Stimulated activated CD4-positive, alpha-beta T cell treated with anti-CD3 and anti-CD28 coated beads, Interleukin-12 subunit alpha, Interleukin-12 subunit beta, amount 100 ng/mL, for 4 hours (primary cell): ENCODE measurements at places on chromosomes 13 and 19.

DNA sequence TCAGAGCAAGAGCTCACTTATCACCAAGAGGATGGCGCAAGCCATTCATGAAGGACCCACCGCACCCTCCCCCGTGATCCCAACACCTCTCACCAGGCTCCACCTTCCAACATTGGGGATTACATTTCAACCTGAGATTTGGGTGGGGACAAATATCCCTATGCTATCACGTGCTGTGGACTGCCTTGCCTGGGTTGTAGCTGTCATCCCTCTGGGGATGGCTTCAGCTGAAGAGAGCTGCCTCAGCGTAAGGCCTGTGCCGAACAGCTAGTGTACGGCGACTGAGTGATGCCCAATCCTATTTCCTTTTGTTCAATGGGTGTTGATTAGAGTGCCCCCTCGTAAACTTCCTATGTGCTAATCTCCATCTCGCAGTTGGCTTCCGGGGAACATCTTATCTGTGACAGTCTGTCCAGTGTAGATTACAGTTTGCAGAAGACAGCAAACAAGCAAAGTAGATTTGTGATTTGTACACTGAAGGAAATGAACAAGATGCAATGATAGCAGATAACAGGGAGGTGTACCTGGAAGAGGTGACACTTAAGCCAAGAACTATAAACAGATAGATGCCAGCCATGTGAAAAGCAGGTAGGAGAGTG lies 11.8 kb upstream of the RCBTB1 start:
- DNase-seq = no peak

GRCh38 chr13:74040200-74040599 lies 94.0 kb downstream of the KLF12 start:
- peak; percentile 17 for DNase-seq

DNA sequence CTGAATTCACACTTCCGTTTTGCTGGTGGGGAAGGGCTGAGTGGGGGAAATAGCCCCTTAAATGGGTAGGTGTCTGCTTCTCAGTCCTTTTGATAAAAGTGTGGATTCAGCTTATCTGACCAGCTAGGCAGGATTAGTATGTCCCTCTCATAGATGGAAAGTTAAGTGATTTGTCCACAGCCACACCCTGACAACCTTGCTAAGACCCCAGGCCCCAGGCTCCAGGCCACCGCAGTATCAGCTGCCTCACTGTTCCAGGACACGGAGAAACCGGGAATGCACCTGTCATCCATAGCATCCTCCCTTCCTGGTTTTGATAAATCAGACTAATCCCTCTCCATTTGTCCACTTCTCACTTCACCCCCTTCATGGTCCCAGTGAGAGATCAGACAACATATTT lies 197.7 kb downstream of the USP12 start:
- DNase-seq = no peak

- no peak for DNase-seq
Measured at GRCh38 chr13:19567820-19568534, 6.6 kb upstream of the TPTE2 start.

- DNase-seq = no peak
Measured at GRCh38 chr19:33712268-33712667, 84.4 kb upstream of the KCTD15 start.

DNA sequence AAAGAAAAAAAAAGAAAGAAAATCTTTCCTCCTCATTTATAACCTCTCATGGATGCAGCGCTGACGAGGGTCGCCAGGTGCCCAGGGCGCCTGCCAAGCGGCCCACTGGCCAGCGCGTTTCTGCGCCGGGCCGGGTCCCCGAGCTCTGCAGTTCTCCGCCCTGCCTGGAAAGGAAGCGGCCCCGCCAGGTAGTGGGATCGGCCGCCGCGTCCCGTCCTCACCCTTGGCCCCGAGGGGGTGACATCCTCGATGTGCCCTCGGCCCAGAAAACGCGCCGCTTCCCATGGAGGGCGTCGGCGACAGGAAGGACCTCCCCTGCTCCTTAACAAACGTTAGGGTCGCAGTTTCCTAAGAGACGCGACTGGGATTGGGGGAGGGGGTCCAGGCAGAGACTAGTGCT lies 56.9 kb downstream of the ZNF726 start:
- no peak for DNase-seq

GRCh38 chr19:7968796-7969554 lies 25.5 kb upstream of the TIMM44 start:
- no peak for DNase-seq

- no peak for DNase-seq
Measured at GRCh38 chr13:44903574-44903985, 85.7 kb downstream of the NUFIP1 start.
